NCI-H1048 (cell line): ENCODE measurements at places on chromosomes 5 and 9.

GRCh38 chr9:1869843-1870242 lies 145.3 kb upstream of the SMARCA2 start:
- no peak for DNase-seq

DNA sequence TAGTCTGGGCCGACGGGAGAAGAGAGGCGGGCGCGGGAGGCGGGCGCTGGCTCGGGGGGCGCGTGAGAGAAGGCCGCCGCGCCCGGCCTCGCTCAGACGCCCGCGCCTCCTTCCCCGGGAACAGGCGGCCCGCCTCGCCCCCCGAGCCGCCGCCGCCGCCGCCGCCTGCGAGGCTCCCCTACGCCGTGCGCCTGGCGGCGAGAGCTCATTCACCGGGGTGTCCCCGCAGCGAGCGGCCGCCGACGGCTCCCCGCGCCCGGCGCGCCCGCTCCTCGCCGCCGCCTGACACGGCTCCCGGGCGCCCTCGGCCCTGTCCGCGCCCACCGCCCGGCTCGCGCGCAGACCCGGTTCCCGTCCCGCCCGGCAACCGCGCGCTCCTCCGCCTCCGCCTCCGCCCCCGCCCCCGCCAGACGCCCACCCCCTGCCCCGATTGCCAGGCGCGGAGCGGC lies at the start of gene GNAQ:
TSS of gene GNAQ (minus strand) at position 368 of the 449 bp plus-strand sequence. CDS start 576 bp downstream, outside the sequence.
- no peak for DNase-seq

GRCh38 chr5:158812408-158812807 lies 287.3 kb downstream of the EBF1 start:
- DNase-seq: no peak

- no peak for DNase-seq
These were observed 557 bp upstream of the IL3 start for GRCh38 chr5:132059696-132060500.

- no peak for DNase-seq
These were observed 402.7 kb upstream of the TNC start for GRCh38 chr9:115520646-115521045.

- DNase-seq: no peak
These were observed 44.5 kb downstream of the DAPK1 start for GRCh38 chr9:87542141-87542540.

GRCh38 chr9:9747787-9748186 lies 865.0 kb downstream of the PTPRD start:
- no peak for DNase-seq

DNA sequence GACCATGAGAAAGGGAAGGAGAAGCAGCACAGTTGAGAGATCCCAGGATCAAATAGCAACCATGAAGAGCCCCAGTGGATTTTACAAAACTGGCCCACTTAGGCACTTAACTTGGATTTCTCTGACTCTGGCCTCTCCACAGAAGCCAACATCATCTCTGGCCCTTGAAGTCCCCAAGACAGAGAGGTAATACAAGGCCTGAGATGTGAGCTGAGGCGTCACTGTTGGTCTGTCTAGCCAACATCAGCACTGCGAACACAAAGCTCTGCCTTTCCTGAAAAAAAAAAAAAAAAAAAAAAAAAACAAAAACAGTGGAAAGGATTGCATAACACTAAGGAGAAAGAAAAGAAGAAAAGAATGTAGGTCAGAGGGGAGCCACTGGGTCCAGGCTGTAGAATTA lies 378.3 kb downstream of the BRINP1 start:
- no peak for DNase-seq

DNA sequence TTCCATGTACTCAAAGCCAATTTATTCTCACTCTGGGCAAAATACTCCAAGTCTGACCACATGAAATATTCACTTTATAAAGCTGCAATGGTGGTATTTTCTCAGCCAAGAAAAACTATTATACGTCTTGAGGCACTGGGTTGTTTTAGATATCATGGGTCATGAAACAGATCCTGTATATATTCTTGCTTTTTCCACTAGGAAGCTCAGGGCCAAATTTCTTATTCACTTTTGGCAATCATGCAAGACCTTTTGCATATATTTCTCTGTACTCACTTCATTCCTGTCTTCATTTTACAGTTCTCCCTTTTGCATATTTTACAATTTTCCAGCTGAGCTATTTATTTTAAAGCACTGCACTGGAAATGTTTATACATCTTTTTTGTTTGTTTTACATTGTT lies 49.8 kb downstream of the GABBR2 start:
- no peak for DNase-seq
